ENCODE measurements at places on chromosomes 2 and 18.

- DNase-seq = no peak
Measured at GRCh38 chr2:218991674-218992168, 1.5 kb downstream of the CRYBA2 start.

GRCh38 chr18:46740046-46740445 lies 16.8 kb downstream of the ST8SIA5 start:
- DNase-seq = no peak

GRCh38 chr2:233764264-233764663 lies 4.2 kb downstream of the UGT1A1 start:
- no peak for DNase-seq

- DNase-seq = no peak
Measured at GRCh38 chr2:206802654-206803514, 37.5 kb downstream of the FASTKD2 start.

GRCh38 chr2:180184506-180184905 lies 177.4 kb upstream of the CWC22 start:
- no peak for DNase-seq

- DNase-seq = no peak
Measured at GRCh38 chr2:197075754-197076337, 149.3 kb upstream of the PGAP1 start.

GRCh38 chr2:16608661-16609643 lies 56.7 kb downstream of the CYRIA start:
- peak; percentile 79 for DNase-seq

- DNase-seq = no peak
Measured at GRCh38 chr2:144461308-144461766, 58.6 kb downstream of the ZEB2 start.

- DNase-seq = no peak
Measured at GRCh38 chr2:67565761-67566160, 168.6 kb downstream of the ETAA1 start.

- DNase-seq = no peak
Measured at GRCh38 chr2:119673796-119674195, 5.2 kb upstream of the TMEM177 start.

- no peak for DNase-seq
Measured at GRCh38 chr2:191465766-191466420, 212.0 kb upstream of the NABP1 start.

DNA sequence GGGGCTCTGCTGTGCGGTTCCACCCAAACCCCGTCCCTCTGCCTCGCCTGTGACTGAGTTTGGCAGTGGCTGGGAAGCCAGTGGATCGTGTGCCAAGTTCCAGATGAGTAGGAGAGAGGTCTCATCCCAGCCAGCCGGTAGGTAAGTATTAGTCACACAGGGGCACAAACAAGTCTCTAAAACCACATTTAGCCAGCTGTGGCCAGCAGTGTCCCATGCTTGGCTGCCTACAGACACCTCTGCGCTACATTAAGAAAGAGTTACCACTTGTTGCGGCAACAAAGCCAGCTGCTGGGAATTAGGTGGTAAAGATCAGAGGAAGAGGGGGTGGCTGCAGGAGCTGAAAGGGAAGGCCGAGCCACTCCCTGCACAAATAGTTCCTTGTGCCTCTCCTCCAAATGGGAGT lies 81.2 kb downstream of the GATA6 start:
- DNase-seq = no peak

DNA sequence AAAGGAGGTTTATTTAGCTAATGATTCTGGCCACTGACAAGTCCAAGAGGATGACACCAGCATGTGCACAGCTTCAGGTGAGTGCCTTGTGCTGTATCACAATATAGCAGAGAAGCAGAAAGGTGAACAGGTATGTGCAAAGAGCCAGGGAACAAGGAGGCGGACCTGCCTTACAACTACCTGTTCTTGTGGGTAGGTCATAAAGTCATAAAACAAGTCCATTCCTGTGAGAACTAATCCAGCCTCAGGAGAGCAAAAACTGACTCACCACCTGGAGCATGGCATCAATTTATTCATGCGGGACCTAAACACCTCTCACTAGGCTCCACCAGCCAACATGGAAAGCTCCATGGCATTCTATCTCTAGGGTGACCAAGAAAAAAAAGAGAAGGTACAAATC lies 234.2 kb downstream of the ASXL3 start:
- DNase-seq = no peak

DNA sequence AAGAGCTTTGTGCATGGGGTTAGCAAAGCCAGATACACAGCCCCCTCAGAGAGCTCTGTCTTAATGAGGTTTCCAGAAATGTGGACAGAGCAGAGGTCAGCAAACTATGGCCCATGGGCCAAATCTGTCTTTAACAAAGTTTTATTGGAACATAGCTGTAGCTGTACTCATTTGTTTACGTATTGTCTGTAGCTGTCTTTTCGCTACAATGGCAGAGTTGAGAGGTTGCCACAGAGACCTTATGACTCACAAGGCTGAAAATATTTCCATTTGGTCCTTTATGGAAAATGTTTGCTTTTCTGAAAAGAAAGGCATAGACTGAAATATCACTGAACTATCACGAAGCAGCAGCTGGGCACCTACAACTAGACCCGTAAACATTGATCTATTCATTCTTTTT lies 841.8 kb downstream of the SLC4A3 start:
- no peak for DNase-seq

DNA sequence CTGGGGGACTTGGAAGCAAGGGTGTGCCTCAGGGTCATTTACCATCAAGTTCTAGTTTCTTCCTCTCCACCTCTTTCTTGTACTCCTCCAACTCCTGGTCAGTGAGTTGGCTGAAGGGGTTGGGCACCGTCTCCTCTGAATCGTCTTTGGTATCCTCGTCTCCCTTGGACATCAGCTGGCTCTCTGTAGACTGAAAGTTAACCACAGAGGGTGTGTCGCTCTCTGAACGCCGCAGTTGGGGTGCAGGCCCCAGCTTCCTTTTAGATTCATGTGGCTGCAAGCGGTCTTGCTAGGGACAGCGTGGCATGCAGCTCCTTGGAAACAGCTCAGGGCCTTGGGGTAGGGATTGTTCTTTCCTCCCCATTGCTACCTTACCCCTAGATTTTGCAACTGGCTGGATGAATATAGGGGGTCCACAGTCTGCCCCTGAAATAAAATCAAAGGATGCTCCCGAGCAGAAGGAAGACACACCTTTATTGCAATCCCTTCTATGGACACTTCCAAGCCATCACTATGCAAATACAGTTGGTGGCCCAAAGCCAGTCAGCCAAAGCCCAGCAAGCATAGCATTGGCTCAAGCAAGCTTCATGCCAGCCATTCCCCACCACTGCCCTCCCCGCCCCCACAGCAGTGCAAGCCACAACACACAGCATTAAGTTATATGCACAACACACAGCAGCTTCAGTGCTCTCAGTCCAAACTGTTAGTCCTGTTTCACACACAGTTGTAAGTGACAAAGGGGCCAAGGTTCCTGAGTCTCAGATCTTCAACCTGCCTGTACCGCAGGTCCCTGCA lies 93.2 kb downstream of the ADD2 start:
- DNase-seq = no peak

DNA sequence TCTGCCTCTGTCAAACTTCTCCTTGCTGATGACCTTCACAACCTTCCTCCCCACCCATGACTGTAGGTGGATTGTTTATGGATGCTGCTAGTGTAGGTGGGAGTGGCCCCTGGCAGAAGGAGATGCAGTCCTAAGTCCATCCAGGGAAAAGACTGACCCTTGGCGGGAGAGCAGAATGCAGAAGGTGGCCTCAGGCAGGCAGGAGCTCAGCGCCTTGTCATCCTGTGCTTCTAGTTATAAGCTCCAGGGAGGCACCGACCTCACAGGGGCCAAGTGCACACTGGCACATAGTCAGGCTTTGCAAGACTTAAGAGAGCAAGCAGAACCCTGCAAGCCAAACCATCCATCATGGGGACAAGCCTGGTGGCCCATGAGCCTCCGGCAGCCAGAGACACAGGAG lies 74.4 kb downstream of the CAPN13 start:
- DNase-seq = no peak

DNA sequence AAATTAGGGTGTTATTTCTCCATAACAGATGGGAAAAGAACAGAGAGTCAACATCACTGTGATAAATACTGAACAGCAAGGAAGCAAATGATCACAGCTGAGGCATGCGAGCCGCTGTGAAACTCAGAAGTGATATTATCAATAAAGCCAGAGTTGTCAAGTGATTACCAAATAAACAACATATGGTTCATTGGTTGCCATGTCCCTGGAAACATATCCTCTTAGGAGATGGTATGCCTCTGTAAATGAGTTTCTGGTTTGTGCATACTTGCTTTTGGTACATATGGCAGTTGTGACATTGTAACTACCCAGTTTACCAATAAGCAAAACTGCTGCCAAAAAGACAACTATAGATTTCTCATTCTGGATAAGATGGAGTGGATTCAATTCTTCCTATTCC lies 23.8 kb downstream of the RAPGEF4 start:
- no peak for DNase-seq

- no peak for DNase-seq
Measured at GRCh38 chr2:39118786-39119499, 1.9 kb downstream of the SOS1 start.

DNA sequence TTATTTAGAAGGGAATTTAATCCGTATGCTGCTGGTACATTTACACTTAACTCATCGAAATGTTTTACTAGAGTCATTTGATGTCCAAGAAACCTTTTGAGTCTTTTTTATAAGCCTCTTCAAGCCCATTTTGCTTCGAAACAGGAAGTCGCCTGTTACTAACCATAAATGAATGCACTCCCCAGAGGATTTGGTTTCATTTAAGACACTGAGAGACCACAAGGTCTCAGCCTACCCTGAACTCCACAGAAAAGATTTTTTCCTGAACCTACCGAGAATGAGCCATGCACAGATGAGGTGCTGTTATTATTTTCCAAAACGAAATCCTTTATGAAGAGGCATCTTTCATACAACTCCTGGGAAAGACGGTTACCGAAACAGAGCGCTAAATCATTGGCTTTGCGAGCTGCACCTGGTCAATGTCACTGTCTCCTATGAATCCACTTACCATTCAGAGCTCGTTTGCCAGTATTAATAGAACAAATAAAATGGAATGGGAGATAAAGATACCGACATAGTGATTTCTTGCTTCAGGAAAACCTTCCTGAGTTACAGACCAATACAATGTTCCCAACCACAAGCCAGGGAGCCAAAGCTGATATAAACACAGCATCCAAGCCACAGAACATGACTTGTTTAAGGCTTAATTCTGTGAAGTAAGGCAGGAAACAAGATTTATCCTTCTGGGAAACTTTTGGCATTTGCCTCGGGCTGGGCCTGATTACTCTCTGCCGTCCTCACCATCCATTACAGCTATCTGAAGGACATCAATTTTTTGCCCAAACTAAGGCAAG lies 382.1 kb downstream of the OSR1 start:
- DNase-seq = no peak

GRCh38 chr2:85750587-85751575 lies 2.9 kb upstream of the ATOH8 start:
- DNase-seq = peak; percentile 58

- DNase-seq = no peak
Measured at GRCh38 chr2:46144133-46144800, 152.9 kb upstream of the EPAS1 start.

DNA sequence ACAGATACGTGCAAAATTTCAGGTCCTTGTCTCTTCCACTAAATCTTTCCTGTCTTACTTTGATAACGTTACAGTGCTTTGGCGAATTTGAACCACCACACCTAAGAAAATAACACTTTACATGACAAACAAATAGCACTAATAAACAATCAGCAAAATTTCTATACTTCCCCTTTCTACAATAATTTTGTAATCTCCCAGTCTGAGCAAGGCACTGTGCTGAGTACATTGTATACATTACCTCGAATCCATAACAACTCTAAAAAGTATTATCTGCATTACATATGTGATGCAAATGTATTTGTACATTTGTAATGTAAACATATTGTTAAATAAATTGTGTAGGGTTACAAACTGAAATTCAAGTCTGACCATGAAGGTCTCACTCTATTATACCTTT lies 49.9 kb downstream of the RTN4 start:
- no peak for DNase-seq

DNA sequence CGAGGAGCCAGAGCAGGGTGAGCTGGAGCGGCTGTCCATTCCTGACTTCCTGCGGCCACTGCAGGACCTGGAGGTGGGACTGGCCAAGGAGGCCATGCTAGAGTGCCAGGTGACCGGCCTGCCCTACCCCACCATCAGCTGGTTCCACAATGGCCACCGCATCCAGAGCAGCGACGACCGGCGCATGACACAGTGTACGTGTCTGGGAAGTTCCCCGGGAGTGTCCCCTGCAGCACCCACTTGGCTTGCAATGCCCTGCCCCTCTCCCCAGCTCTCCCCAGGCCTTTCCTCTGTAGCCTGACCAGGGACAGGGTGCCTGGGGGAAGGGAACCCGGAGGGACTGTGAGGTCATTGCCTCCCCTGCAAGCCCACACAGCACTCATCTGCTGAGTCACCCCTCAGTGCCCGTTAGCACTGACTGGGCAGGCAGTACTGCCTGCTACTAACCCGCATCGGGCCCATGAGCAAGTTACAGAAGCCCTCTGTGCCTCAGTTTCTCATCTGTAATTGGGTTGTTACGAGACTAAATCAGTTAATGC lies 29.4 kb upstream of the GMPPA start:
- no peak for DNase-seq

- no peak for DNase-seq
Measured at GRCh38 chr2:172736424-172737174, 954 bp downstream of the RAPGEF4 start.

DNA sequence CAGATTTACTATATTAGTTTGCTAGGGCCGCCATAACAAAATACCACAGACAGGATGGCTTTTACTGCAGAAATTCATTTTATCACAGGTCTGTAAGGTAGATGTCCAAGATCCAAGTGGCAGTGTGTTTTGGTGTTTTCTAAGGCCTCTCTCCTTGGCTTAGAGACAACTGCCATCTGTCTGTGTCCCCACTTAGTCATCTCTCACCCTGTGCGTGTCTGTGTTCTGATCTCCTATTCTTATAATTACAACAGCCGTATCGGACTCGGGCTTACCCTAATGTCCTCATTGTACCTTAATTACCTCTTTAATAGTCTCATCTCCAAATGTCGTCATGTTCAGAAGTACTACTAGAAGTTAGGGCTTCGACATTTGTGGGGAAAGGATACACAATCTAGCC lies 362.3 kb upstream of the CDH19 start:
- no peak for DNase-seq

GRCh38 chr2:212538305-212539071 lies at the start of gene ERBB4:
Gene ERBB4, minus strand, starts transcription at chr2:212538802. Its CDS starts 272 bp downstream, at chr2:212538530.
- DNase-seq = no peak

DNA sequence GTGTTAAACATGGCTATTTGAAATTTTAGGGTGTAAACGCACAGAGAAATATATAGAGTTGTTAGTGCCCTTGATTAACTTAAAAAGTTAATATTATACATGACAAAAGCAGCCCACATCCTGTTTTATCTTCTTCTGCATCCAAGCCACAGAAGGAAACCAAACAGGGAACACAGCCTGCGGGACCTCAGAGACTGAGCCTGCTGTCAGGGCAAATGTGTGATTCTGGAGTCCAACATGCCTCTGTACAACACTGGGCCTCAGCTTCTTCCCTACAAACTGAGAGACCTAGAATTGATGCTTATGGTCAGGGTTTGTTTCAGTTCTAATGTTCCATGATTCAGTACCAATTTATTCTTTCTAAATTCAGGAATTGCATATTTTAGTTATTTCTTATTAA lies 404.7 kb downstream of the FBXO15 start:
- DNase-seq = no peak

Measured in CD4-positive, alpha-beta T cell treated with Interferon gamma for 1 hour (primary cell).